ENCODE measurements at places on chromosomes 5 and 9.
A peak's percentile ranks its signal among the peaks of the same experiment; 100 is the strongest.

- H3K27ac ChIP-seq, result no peak overlapping the region
Observed at GRCh38 chr5:109413458-109413857, 3.7 kb upstream of the PJA2 start.

- H3K27me3 ChIP-seq, result no peaks in the 10 kb centered on the region
- H3K27ac ChIP-seq, result no peak overlapping the region
- no peak overlapping the region for H3K4me3 ChIP-seq
- H3K36me3 ChIP-seq, result no peaks in the 10 kb centered on the region
Observed at GRCh38 chr5:9197881-9198260, 348.0 kb downstream of the SEMA5A start.

GRCh38 chr5:180201051-180201987 lies 7.7 kb downstream of the RASGEF1C start:
- H3K27ac ChIP-seq, result no peak overlapping the region
- no peaks in the 10 kb centered on the region for H3K27me3 ChIP-seq
- no peaks in the 10 kb centered on the region for H3K36me3 ChIP-seq
- H3K4me3 ChIP-seq, result no peak overlapping the region
- no peaks in the 10 kb centered on the region for H3K4me1 ChIP-seq

DNA sequence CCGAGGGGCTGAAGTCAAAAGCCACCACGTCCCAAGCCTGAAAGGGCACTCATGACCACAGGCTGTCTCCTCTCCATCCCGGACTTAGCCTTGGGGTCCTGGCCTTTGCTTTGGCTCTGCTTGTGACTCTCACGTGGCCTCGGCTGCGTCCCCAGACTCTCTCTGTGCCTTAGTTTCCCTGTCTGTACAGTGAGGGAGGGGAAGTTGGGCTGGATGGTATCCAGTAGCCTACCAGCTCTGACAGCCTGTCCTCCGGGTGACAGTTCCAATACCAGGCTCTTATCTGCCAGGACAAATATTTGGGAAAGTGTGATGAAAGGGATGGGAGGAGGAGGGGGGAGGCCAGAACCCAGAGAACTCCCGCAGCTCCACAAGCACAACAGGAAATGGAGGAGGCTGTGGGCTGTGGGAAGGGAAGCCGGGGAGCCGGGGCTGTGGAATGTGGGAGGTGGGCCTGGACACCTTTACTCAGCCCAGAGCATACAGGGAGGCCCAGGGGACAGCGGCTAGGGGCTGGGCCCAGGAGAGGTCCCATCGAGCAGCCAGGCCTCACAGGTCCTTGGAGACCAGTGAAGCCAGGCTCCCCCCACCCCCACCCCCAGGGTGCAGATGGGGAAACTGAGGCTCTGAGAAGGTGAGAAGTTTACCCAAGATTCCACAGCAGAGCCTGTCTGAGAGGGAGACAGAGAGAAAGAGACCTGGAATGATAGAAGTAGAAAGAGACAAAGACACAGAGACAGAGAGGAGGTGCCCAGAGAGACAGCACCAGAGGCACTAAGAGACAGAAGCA lies 18.3 kb downstream of the PDGFRB start:
- peaks cover 23% of the 10 kb centered on the region for H3K4me1 ChIP-seq
- no peaks in the 10 kb centered on the region for H3K27me3 ChIP-seq
- DNase-seq, result no peak
- no peak overlapping the region for H3K4me3 ChIP-seq
- H3K36me3 ChIP-seq, result no peaks in the 10 kb centered on the region

DNA sequence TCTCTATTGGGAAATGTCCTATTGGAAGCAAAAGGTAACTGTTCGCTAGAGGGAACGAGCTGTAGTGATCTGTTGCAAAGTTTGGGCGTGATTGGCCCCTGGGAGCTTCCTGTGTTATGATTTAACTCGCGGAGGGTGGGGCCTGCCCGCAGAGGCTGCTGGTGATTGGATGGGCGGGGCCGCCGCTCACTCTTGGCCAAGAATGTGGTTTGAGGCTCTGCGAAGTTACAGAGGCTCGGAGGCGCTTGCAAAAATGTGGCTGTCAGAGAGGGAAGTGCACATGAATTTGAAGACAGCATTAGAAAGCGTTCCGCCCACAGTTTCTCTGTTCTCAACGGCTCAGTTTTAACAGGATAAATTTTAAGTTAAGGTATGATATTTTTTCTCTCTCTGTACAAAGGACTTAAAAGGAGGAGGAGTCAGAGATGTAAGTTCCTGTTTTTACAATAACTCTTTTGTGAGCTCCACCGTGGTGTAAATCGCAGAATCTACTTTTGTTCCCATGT lies 46.9 kb downstream of the CNTRL start:
- H3K4me3 ChIP-seq, result peak overlapping the region; percentile 44
- H3K27ac ChIP-seq, result peak overlapping the region; percentile 54
- H3K4me1 ChIP-seq, result peaks cover 7% of the 10 kb centered on the region
- H3K36me3 ChIP-seq, result no peaks in the 10 kb centered on the region
- DNase-seq, result peak; percentile 97

DNA sequence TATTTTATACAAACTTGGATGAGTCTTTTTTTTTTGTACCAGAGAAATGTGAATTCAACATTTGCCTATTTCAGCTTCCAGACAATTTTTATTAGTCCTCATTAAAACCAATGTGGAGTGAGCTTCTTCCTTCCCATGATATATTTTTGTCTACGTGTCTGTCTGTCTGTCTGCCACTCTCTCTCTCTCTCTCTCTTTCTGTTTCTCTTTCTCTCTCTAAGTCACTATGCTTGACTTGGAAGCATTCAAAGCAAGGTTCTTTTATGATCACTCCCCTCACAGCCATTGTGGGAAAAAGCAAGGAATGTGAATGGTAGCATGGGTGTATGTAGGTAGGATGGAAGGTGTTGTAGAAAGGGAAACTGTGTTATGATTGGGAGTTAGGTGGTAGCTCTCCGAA lies 80.2 kb downstream of the SNCAIP start:
- no peak overlapping the region for H3K4me3 ChIP-seq
- no peak for DNase-seq
- H3K27ac ChIP-seq, result no peak overlapping the region
- H3K27me3 ChIP-seq, result no peaks in the 10 kb centered on the region
- no peaks in the 10 kb centered on the region for H3K36me3 ChIP-seq

DNA sequence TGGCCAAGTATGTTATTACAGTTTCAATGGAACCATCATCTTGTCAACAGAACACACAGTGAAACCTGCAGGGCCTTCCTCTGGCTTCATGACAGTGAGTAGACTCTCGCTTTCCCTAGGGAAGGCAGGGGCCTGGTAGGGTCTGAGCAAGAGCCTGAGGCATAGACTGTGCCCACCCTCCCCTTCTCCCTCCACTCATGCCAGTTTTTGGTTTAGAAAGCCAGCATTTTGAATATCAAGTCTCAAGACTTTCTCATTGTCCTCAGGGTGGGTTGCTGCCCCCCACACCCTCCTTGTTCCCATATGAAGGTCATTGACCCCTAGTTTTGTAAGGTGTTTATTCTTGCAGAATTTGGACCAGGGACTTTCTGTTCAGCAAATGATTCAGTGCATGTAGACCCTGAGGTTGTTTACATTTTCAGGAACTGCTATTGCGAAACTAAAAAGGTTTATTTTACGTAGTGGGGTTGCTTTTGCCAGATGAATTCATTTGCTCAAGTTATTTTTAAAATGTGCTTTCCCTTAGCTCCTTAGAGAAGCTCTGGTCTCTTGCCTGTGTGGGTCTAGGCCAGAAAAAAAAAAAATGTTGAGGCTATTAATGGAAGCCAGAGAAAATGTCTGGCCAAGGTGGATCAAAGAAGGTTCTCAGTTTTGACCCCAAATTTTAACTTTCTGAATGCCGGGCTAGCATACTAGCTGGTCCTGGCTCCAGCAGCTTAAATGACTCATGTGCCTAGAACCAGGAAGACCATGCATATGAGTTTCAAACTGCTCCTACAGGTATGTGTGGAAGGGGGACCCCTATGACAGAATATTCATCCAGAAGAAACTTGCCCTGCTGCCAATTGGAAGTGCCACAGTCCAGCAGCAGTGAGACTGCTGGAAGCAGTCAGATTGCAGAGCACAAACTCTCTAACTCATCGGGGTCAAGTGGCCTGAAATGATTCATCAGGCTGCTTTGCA lies 10.1 kb upstream of the MOB3B start:
- H3K36me3 ChIP-seq, result no peaks in the 10 kb centered on the region
- peaks cover 23% of the 10 kb centered on the region for H3K4me1 ChIP-seq
- no peak overlapping the region for H3K4me3 ChIP-seq
- H3K27me3 ChIP-seq, result no peaks in the 10 kb centered on the region
- peak overlapping the region; percentile 29 for H3K27ac ChIP-seq

- H3K4me1 ChIP-seq, result peaks cover 13% of the 10 kb centered on the region
- H3K36me3 ChIP-seq, result no peaks in the 10 kb centered on the region
- H3K27ac ChIP-seq, result no peak overlapping the region
- no peak overlapping the region for H3K4me3 ChIP-seq
- H3K27me3 ChIP-seq, result no peaks in the 10 kb centered on the region
Observed at GRCh38 chr5:143227301-143227700, 176.2 kb downstream of the NR3C1 start.

DNA sequence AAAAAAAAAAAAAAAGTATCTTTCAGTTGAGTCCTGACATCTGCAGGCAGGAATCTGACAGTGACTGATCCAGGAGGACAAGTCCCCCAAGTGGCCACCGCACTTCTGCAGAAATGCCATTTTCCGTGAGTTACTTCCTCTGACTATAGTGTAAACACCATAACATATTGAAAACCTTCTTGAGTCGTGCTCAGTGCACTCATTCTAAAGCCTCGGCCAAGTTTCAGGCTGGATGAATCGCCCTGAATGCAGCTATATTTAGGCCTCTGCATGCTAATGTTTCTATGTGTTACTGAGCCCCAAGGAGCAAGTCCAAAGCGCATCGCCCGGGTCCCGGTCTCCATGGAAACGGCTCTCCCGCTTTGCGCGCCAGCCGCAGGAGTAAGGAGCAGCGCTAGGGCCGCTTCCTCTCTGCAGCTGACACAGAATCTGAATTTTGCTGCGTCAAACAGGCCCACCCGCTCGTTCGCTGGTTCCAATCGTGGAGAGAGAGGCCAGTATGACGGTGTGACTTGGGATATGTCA lies 335.4 kb downstream of the MSX2 start:
- no peaks in the 10 kb centered on the region for H3K36me3 ChIP-seq
- no peaks in the 10 kb centered on the region for H3K27me3 ChIP-seq
- no peak for DNase-seq
- no peak overlapping the region for H3K27ac ChIP-seq
- no peak overlapping the region for H3K4me3 ChIP-seq

DNA sequence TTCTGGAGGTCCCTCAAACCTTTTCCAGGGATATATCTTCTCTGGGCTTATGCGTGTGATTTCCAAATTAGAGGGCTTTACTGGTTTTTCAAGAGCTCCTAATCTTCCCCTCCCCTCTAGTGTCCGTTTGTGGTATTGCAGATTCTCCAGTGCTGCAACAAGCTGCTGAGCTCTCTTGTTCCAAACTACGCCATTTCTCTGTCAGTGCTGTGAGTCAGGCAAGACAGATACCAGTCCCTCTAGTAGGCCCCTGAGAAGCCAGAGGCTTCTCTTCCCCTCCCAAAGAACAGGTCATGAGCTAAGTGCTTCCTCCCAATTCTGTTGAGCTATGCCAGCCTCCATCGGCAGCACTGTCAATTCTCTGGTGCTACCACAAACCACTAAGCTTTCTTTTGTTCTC lies 149.5 kb downstream of the FANCC start:
- no peak overlapping the region for H3K4me3 ChIP-seq
- H3K36me3 ChIP-seq, result no peaks in the 10 kb centered on the region
- no peak overlapping the region for H3K27ac ChIP-seq
- no peaks in the 10 kb centered on the region for H3K4me1 ChIP-seq

- H3K36me3 ChIP-seq, result no peaks in the 10 kb centered on the region
- no peak for DNase-seq
- H3K27me3 ChIP-seq, result no peaks in the 10 kb centered on the region
- no peak overlapping the region for H3K27ac ChIP-seq
- no peaks in the 10 kb centered on the region for H3K4me1 ChIP-seq
- no peak overlapping the region for H3K4me3 ChIP-seq
Observed at GRCh38 chr5:156197042-156197635, 129.8 kb upstream of the SGCD start.

- DNase-seq, result no peak
- no peak overlapping the region for H3K27ac ChIP-seq
- no peaks in the 10 kb centered on the region for H3K4me1 ChIP-seq
- H3K36me3 ChIP-seq, result no peaks in the 10 kb centered on the region
- H3K4me3 ChIP-seq, result no peak overlapping the region
Observed at GRCh38 chr5:96004754-96005153, 43.1 kb upstream of the ELL2 start.

- H3K4me3 ChIP-seq, result no peak overlapping the region
- no peaks in the 10 kb centered on the region for H3K27me3 ChIP-seq
- H3K4me1 ChIP-seq, result peaks cover 44% of the 10 kb centered on the region
- peak overlapping the region; percentile 43 for H3K27ac ChIP-seq
- H3K36me3 ChIP-seq, result peaks cover 5% of the 10 kb centered on the region
Observed at GRCh38 chr9:120787933-120788332, 5.3 kb downstream of the FBXW2 start.

- no peaks in the 10 kb centered on the region for H3K4me1 ChIP-seq
- H3K4me3 ChIP-seq, result no peak overlapping the region
- H3K27ac ChIP-seq, result no peak overlapping the region
Observed at GRCh38 chr9:88753691-88754367, 218.9 kb downstream of the NXNL2 start.

GRCh38 chr9:136411378-136411777 lies 920 bp downstream of the PMPCA start:
- no peak for DNase-seq
- H3K36me3 ChIP-seq, result peaks cover 50% of the 10 kb centered on the region
- no peak overlapping the region for H3K27ac ChIP-seq
- H3K4me3 ChIP-seq, result peak overlapping the region; percentile 97

- H3K4me3 ChIP-seq, result peak within 1 kb of the TSS; percentile 27
- H3K36me3 ChIP-seq, result no peaks in the 10 kb centered on the region
- no peak for DNase-seq
- H3K4me1 ChIP-seq, result peaks cover 15% of the 10 kb centered on the region
Observed at GRCh38 chr5:127290019-127290945, at the start of gene MEGF10. Gene MEGF10 (plus strand): TSS chr5:127290796. CDS start chr5:127331309, 40,513 bp downstream.

DNA sequence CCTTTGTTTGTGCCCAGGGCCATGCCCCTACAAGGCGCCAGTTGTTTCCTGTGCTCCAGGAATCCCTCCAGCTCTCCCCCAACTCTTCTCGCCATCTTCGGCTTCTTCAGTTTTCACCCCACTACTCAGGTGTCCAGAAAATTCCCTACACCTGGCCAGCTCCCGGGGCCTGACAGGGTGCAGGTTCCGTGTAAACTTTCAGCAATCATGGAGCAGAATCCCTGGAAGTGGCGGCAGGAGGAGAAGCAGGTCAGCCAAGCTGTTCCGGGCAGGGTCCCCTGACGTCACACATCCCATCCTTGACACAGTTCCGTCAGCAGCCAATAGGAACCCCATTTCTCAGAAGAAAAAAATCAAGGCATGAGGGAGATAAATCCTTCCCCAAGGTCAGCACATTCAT lies 12.2 kb upstream of the ADGRD2 start:
- H3K4me3 ChIP-seq, result no peak overlapping the region
- H3K27me3 ChIP-seq, result no peaks in the 10 kb centered on the region
- no peak for DNase-seq
- H3K36me3 ChIP-seq, result no peaks in the 10 kb centered on the region

- H3K4me1 ChIP-seq, result no peaks in the 10 kb centered on the region
- H3K4me3 ChIP-seq, result no peak overlapping the region
- no peaks in the 10 kb centered on the region for H3K27me3 ChIP-seq
- no peaks in the 10 kb centered on the region for H3K36me3 ChIP-seq
Observed at GRCh38 chr9:27073841-27074728, 34.9 kb upstream of the TEK start.

GRCh38 chr5:135890296-135890695 lies 5.3 kb downstream of the IL9 start:
- H3K4me1 ChIP-seq, result peaks cover 9% of the 10 kb centered on the region
- H3K36me3 ChIP-seq, result no peaks in the 10 kb centered on the region
- no peak overlapping the region for H3K27ac ChIP-seq
- no peak overlapping the region for H3K4me3 ChIP-seq
- H3K27me3 ChIP-seq, result no peaks in the 10 kb centered on the region
- DNase-seq, result no peak

All from upper lobe of left lung (tissue), 6 donors.